ENCODE measurements at places on chromosomes 3 and 15. TPM values are rescaled to one million over a fixed set of nuclear protein-coding genes. Genes with fewer than 3 reads are reported as not detected.
A peak's percentile ranks its signal among the peaks of the same experiment; 100 is the strongest.

DNA sequence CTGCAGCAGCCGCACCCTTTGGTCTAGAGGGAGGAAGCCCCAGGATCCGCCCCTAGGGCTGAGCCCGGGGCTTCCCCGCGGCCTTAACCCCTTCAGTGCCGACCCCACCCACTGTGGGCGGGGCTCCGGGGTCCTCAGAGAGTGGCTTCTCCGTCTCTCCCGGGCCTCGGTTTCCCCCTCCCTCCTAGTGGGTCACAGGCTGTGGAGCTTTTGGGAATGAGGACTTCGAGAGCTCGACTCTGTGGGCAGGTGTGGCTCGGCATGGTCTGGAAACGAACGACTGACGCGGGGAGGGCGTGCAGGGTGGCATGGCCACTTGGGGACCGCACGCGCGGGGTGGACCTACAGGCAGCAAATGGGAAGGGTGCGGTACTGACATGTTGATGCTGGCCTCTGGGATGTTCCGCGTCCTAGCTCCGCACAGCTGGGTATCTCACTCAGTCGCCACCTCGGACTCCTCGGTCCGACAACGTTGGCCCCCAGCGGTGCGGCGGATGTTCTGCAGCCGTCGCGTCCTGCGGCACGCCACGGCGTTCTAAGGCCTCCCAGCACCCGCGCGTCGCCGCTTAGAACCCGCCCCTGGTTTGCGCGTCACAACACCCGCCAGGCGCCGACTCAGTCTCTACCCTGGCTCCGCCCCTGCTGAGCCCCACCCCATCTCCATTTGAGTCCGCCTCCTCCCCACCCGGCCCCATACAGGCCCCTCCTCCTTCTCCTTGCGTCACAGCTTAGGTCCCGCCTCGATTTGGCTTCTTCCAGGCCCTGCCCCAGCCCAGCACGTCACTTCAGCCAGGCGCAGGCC lies at the start of the genes HYAL3 and NAA80:
HYAL3 (minus strand) TSS at position 570 of the 802 bp plus-strand sequence. CDS start 3,803 bp downstream, outside the sequence.
NAA80 (minus strand) TSS at position 570 of the 802 bp plus-strand sequence. CDS start 1,942 bp downstream, outside the sequence.
- DNase-seq: peak; percentile 99

DNA sequence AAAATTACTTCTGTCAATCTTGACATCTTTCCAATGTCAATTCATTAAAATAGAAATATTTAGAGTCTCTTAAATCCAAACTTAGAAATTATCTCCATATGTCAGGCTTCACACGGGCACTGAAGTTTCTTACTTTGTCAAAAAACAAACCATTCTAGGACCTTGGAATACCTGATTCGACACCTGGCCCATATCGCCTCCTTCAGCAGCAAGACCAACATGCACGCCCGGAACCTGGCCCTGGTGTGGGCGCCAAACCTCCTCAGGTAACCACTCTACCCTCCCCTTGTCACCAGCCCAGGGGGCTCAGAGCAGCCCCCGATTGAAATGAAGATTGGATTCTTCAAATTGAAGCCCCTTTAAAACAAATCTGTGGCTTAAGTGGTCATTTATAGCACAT lies 81.3 kb downstream of the TMEM39A start:
- no peak for DNase-seq

DNA sequence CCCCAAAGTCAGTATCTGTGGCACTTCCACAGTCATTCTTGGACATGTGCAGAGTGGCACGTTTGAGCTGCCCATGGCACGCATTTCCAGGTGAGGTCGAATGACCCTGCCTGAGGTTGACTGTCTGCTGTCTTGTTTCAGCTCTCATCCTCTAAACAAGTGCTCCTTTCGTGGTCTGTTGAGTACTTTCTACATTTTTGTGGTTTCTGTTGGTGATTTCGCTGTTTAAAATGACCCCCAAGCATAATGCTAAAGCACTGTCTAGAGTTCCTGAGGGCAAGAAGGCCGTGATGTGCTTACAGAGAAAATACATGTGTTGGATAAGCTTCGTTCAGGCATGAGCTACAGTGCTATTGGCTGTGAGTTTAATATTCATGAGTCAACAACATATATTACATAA lies 40.0 kb upstream of the SAMMSON start:
- DNase-seq: no peak

DNA sequence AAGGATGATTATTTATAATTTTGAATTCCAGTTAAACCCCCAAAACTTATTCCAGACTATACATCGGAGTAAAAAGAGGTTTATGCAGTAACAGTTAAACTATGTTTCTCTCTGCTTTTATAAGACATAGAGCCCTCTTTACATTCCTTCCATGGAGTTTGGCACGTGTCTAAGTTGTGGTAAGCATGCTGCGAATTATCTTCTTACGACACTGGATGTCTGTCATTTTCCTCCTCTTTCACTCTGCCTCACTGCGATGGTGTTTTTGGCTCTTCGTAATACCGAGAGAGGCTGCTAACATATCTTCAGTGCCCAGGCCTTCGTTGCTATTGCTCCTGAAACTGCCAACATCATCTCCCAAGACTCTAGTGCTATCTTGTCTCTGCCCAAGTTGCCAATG lies 83.9 kb upstream of the TGFBR2 start:
- DNase-seq: peak; percentile 45

- DNase-seq: no peak
Measured at GRCh38 chr3:58728723-58729122, 62.1 kb upstream of the FAM3D start.

GRCh38 chr3:184457329-184457728 lies 77.5 kb downstream of the CHRD start:
- no peak for DNase-seq

The CCR5 gene
- polyA plus RNA-seq: not detected

The CYP11A1 gene
- 11.2 TPM for polyA plus RNA-seq

Data from cardiac muscle cell (in vitro differentiated cells and primary cell).